ENCODE measurements at places on chromosomes 11 and 22. TPM values are rescaled to one million over a fixed set of nuclear protein-coding genes. Genes with fewer than 3 reads are reported as not detected.

DNA sequence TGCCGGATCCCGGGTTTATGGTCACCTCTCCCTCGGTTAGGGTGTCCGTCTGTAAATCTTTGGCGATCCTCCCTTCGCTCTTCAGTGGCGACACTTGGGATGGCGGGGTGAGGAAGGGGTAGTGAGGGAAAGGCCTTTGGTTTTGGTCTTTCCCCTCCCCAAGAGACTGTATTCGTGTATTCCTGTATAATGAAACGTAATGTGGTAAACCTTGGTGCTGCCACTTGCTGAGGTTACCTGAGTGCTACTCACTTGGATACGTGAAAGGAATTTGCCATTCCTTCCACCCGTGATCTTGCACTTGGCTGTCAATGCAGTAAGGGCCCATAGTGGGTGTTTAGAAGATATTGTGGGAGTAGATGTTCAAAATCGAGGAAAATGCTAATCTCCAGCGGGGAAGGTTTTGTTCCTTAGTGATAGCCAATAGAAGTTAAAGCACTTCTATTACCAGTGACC is 578 bp upstream of the NUP160 start:
- H3K36me3 ChIP-seq = no peaks in the 10 kb centered on the region
- H3K27me3 ChIP-seq = peaks cover 4% of the 10 kb centered on the region
- peak overlapping the region; percentile 98 for H3K4me3 ChIP-seq
- peak overlapping the region; percentile 97 for H3K27ac ChIP-seq
- peaks cover 14% of the 10 kb centered on the region for H3K4me1 ChIP-seq
- DNase-seq = no peak

GRCh38 chr22:48739348-48740085 is 1088.2 kb downstream of the BRD1 start:
- H3K27me3 ChIP-seq = peaks cover 7% of the 10 kb centered on the region
- no peak for DNase-seq
- no peaks in the 10 kb centered on the region for H3K4me1 ChIP-seq
- H3K4me3 ChIP-seq = no peak overlapping the region
- no peak overlapping the region for H3K27ac ChIP-seq
- peaks cover 9% of the 10 kb centered on the region for H3K36me3 ChIP-seq

Gene SLC22A25
- total RNA-seq = not detected

Gene TM7SF2
- 241 TPM for total RNA-seq

Gene CRYBB1
- not detected for total RNA-seq

Gene SLC22A12
- not detected for total RNA-seq

- H3K4me1 ChIP-seq = no peaks in the 10 kb centered on the region
- H3K4me3 ChIP-seq = no peak overlapping the region
- no peak for DNase-seq
Measured at GRCh38 chr11:25755918-25756584, 575.9 kb upstream of the ANO3 start.

Gene C11orf87
- 0.27 TPM for total RNA-seq

Gene RPL27A
- 398 TPM for total RNA-seq
